ENCODE measurements at places on chromosomes 7 and 10.

DNA sequence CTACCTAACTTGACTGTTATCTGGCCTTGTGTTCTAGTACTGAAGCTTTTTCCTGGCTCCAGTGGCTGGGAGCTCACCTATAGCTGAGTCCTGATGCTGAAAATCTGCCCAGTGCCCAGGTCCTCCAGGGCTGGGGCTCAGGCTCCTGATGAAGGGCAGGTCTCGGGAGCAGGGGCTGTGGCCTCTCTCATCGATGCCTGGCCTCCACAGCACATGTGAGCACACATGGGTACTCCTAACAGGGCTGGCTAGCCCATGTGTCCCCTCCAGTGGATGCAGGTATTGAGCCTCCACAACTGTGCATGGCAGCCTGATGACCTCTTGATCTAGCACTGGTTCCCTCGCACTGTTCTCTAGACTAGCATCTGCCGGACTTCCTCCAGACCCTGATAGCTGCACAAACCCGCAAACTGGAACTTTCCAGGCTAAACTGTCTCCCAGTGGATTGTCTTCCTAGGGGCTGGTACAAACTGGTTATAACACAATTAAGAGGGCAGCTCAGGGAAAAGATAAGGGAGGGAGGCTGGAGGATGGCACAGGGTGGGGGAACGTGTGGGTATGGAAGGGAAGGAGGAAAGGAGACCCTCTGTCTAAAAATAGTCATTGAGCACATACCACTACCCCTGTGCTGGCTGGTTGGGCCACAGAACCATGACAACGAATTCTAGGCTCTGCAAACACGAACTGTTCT, 35.1 kb downstream of the PLAC9 start:
- no peak for DNase-seq

DNA sequence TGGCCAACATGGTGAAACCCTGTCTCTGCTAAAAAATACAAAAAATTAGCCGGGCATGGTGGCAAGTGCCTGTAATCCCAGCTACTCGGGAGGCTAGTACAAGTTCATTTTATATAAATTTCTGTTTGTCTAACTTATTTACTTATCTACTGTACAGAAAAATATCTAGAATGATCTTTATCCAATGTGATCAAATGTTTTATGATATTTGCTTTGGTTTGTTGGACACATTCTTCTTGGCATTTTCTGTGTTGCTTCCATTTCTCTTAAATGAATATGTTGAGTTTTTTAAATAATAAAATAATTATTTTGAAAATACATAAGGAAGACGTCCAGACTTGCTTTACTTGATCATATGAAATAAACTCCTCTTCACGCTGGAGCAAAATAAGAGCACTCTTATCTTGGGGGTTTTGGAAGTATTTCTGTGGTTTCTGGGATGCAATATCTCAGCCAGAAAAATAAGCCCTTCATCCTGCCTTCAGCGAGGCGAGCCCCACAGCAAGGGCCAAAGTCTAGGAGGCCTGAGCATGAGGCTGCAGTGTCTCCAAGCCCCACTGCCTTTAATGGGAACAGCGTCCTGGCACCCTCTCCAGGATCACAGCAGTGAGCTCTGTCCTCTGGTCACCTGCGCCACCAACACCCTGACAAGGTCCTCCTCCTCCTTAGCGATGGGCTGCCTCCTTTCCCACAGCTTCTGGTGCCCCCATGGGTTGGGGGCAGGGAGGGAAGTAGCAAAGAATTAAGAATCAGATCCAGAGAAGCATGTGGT, 480.2 kb downstream of the KCNMA1 start:
- no peak for DNase-seq

DNA sequence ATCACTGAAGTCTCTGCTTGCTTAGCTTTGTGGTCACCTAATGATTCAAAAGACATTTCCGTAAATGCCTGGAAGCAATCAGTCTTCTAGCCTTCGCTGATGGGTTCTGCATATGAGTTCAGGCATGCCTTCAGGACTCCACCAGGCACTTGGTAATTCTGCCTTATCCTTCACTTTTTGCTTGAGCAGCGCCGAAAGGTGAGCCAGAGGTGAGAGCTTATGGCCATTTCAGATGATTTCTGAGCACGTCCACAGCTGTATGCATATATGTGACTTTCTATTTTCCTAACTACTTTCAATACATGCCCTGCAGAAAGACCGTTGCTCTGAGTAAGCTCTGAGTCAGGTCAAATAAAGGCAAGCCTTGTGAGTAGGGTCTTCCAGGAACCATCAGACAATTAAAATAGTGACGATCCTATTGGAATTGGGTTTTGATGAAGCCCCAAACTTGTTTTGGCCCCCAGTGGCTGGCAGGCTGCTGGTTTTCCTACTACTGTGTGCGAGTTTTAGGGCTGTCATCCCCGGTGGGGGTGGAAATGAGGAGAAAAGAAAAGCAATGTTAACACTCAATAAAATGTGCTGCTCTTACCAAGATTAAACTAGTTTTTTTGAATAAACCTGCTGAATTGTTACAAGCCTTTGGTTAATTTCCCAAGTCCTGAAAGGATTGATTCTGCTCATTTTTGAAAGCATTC, 154.4 kb upstream of the AKR1E2 start:
- DNase-seq = no peak

- DNase-seq = no peak
Measured at GRCh38 chr10:121536310-121536913, 61.8 kb downstream of the FGFR2 start.

- DNase-seq = no peak
Measured at GRCh38 chr10:76150876-76151288, 719.5 kb downstream of the LRMDA start.

- no peak for DNase-seq
Measured at GRCh38 chr7:78873117-78873516, 580.4 kb downstream of the MAGI2 start.

- no peak for DNase-seq
Measured at GRCh38 chr7:41855798-41856197, 152.9 kb upstream of the INHBA start.

- DNase-seq = no peak
Measured at GRCh38 chr7:132137681-132138080, 438.6 kb downstream of the PLXNA4 start.

Measured in NCI-H1694 (cell line).